Activated T-cell treated with anti-CD3 and anti-CD28 coated beads, Interleukin-2, amount 50 U/mL, for 72 hours (primary cell): ENCODE measurements at places on chromosomes 12 and 14. TPM values are rescaled to one million over a fixed set of nuclear protein-coding genes. Genes with fewer than 3 reads are reported as not detected.

The C12orf56 gene
- not detected for total RNA-seq

The KCNK13 gene
- total RNA-seq: not detected

GRCh38 chr12:115267464-115267863, 583.5 kb upstream of the TBX3 start:
- no peaks in the 10 kb centered on the region for H3K36me3 ChIP-seq
- no peak for DNase-seq
- no peaks in the 10 kb centered on the region for H3K27me3 ChIP-seq
- H3K4me1 ChIP-seq: no peaks in the 10 kb centered on the region
- no peak overlapping the region for H3K27ac ChIP-seq

The TAS2R30 gene
- total RNA-seq: 2.3 TPM

The FERMT2 gene
- 18.8 TPM for total RNA-seq

DNA sequence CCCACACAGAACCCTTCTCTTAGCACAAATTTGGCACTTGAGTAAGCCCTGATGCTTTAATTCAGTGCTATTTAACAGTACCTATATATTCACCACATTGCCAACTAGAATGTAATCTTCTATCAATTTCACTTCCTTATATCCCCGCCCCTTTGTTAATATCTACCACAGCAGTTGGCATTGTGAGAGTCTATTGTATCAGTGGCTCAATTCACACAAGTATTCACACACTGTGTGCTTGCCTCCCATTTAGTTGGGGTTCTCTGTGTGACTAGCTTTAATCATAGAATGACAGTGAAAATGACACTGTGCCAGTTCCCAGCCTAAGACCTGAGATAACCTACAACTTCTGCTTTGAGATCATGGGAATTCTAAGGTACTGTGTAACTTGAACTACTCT, 103.1 kb downstream of the SEC23A start:
- no peaks in the 10 kb centered on the region for H3K36me3 ChIP-seq
- H3K27ac ChIP-seq: no peak overlapping the region
- no peak overlapping the region for H3K4me3 ChIP-seq
- H3K27me3 ChIP-seq: peaks cover 6% of the 10 kb centered on the region
- no peaks in the 10 kb centered on the region for H3K4me1 ChIP-seq

The SLC10A1 gene
- not detected for total RNA-seq

DNA sequence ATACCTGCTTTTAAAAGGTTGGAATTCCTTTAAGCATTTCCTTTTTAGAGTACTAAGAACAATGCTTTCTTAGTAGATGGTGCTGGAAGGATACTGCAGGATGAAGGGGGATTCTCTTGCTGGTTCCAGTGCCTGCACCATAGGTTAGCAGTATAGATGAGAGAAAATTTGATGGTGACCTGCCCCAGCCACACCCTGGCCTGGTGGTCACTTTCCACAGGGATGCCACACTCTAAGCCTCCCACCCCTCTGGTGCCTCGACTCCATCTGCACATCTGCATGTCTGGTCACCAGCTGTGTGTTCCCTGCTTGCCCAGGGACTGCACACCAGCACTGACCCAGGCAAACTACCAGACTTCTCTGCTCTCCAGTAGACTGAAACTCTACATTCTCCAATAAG, 19.1 kb downstream of the SLC2A3 start:
- no peaks in the 10 kb centered on the region for H3K27me3 ChIP-seq
- H3K27ac ChIP-seq: peak overlapping the region; percentile 40
- peaks cover 25% of the 10 kb centered on the region for H3K36me3 ChIP-seq
- no peak for DNase-seq
- peaks cover 46% of the 10 kb centered on the region for H3K4me1 ChIP-seq

- H3K4me1 ChIP-seq: no peaks in the 10 kb centered on the region
- H3K27me3 ChIP-seq: no peaks in the 10 kb centered on the region
- H3K36me3 ChIP-seq: no peaks in the 10 kb centered on the region
- no peak for DNase-seq
These were observed 56.2 kb upstream of the PTGR2 start for GRCh38 chr14:73795466-73795865.

- no peak for DNase-seq
- no peaks in the 10 kb centered on the region for H3K4me1 ChIP-seq
- H3K36me3 ChIP-seq: no peaks in the 10 kb centered on the region
- H3K27me3 ChIP-seq: no peaks in the 10 kb centered on the region
These were observed 143.7 kb upstream of the ABCD2 start for GRCh38 chr12:39763071-39763889.

The ACSS3 gene
- total RNA-seq: not detected

The MGP gene
- total RNA-seq: 0.67 TPM

DNA sequence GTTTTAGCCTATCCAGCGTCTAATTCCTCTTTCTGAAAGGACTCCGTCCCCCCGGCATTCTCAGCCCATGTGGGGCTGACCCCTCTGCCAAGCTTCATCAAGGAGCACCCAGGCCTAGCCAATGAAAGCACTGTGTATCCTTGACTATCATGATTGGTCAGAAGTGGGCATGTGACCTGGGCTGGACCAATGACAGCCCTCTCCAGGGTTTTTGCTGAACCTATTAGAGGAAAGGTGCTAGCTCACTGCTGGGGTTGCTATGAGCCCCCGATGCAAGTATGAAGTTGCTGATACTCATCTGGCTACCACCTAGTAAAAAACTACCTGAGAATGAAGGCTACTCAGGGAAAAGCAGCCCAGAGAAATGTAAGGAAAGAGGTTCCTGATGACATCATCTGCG, 68.1 kb downstream of the LRRC74A start:
- H3K4me3 ChIP-seq: no peak overlapping the region
- no peak for DNase-seq
- H3K4me1 ChIP-seq: no peaks in the 10 kb centered on the region

DNA sequence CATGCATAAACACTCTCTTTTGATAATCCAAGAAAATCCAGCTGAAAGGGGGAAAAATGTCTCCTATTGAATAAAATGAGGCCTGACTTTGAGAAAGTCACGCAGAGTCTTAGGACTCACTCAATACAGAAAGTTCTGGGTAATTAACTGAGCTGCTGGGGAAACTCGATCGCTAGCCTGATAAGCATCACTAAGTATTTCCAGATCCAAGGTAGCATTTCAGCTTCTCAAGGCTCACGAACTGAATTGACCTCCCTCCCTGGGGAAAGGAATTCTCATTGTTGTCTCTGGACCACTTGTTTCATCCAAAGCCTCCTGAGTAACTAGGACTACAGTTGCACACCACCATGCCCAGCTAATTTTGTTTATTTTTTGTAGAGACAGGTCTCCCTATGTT, 13.8 kb upstream of the ANAPC5 start:
- H3K36me3 ChIP-seq: peaks cover 1% of the 10 kb centered on the region
- H3K27ac ChIP-seq: no peak overlapping the region
- H3K27me3 ChIP-seq: peaks cover 28% of the 10 kb centered on the region

DNA sequence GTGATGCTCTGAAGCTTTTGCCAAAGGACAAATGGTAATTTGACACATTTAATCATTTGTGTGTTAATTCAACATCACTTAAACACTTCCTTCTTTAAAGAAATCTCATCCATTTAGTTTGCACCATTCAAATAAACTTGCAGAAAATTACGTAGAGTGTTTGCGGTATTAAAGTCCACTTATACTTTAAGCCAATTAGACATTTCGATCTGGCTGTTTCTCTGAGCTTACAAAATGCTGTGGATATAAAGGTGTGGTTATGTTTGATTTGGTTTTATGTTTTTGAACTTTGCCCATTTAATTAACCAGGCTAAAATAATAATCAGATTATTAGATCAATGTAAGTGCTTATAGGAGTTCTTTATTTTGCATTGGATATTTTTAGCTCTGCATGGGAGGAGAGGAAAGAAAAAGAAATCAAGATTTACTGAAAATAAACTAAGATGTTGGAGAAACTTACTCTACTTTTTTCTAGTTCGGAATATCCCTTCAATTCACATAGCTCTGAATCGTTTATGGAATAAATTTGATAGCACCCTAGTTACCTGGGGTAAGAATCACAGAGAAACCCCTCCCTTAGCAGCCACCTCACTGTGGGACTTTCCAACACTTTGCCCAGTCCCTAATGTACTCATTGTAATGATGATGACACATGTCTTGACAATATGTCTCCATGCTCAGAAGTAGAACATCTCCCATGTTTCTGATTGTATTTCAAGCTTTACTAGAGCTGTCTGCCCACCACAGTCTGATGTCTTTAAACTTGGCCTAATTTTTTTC, 268.0 kb downstream of the BTG1 start:
- H3K36me3 ChIP-seq: peaks cover 14% of the 10 kb centered on the region
- H3K4me1 ChIP-seq: peaks cover 60% of the 10 kb centered on the region
- DNase-seq: peak; percentile 52
- H3K27ac ChIP-seq: peak overlapping the region; percentile 98

GRCh38 chr12:11798856-11799501, 149.5 kb downstream of the ETV6 start:
- peaks cover 2% of the 10 kb centered on the region for H3K36me3 ChIP-seq
- no peak overlapping the region for H3K27ac ChIP-seq
- peaks cover 66% of the 10 kb centered on the region for H3K4me1 ChIP-seq
- no peaks in the 10 kb centered on the region for H3K27me3 ChIP-seq
- no peak overlapping the region for H3K4me3 ChIP-seq

- DNase-seq: no peak
- no peaks in the 10 kb centered on the region for H3K36me3 ChIP-seq
- no peak overlapping the region for H3K27ac ChIP-seq
- no peak overlapping the region for H3K4me3 ChIP-seq
These were observed 6.0 kb downstream of the PSMB11 start for GRCh38 chr14:23047751-23048693.

The ATP5MC2 gene
- total RNA-seq: 349 TPM

The SPTB gene
- total RNA-seq: 0.70 TPM

The CFAP54 gene
- 0.24 TPM for total RNA-seq

- no peak for DNase-seq
- peaks cover 1% of the 10 kb centered on the region for H3K36me3 ChIP-seq
- H3K27ac ChIP-seq: no peak overlapping the region
These were observed 4.0 kb upstream of the SYNDIG1L start for GRCh38 chr14:74429991-74430390.

The POTEG gene
- not detected for total RNA-seq

GRCh38 chr12:53568809-53569557, 57.2 kb downstream of the ATF7 start:
- no peak for DNase-seq
- peaks cover 51% of the 10 kb centered on the region for H3K4me1 ChIP-seq
- no peak overlapping the region for H3K4me3 ChIP-seq
- no peaks in the 10 kb centered on the region for H3K27me3 ChIP-seq

GRCh38 chr12:100995201-100995600, 200.6 kb downstream of the ANO4 start:
- H3K27ac ChIP-seq: no peak overlapping the region
- H3K4me1 ChIP-seq: no peaks in the 10 kb centered on the region
- no peak for DNase-seq
- H3K27me3 ChIP-seq: no peaks in the 10 kb centered on the region

DNA sequence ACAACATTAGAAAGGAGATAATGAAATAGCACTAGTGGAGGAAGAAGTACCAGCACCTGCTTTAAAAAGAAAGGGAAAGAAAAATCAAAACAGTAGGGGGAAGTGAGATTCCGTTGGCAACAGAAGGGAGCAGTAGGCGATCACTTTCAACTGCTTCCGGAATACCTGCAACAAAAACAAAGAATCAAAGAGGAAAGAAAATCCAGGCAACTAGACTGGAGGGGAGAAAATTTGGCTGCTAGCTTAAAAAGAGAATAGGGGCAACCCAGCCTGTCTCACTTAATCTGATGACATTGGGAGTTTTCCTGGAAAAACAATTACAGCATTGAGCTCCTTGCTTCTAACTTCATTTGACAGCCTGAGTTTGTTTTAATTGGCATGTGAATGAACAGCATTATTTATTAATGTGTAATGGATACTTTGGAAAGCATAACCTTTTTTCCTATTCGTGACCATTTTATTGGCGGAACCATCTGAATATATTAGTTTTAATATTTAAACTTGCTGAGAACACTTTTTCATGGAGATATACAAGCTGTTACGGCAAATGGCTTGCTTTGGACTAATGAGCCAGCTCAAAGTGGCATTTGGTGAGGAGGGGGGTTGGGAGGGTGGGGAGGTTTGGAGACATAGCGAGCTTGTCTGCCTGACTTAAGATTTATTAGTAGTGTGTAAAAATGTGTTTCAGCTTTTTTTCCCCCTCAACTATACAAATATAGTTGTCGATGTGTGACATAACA, 2.5 kb upstream of the DACT1 start:
- H3K4me3 ChIP-seq: no peak overlapping the region
- H3K27ac ChIP-seq: no peak overlapping the region
- H3K4me1 ChIP-seq: peaks cover 39% of the 10 kb centered on the region
- DNase-seq: no peak
- peaks cover 13% of the 10 kb centered on the region for H3K27me3 ChIP-seq
- H3K36me3 ChIP-seq: no peaks in the 10 kb centered on the region

The INSM2 gene
- total RNA-seq: 0.16 TPM

DNA sequence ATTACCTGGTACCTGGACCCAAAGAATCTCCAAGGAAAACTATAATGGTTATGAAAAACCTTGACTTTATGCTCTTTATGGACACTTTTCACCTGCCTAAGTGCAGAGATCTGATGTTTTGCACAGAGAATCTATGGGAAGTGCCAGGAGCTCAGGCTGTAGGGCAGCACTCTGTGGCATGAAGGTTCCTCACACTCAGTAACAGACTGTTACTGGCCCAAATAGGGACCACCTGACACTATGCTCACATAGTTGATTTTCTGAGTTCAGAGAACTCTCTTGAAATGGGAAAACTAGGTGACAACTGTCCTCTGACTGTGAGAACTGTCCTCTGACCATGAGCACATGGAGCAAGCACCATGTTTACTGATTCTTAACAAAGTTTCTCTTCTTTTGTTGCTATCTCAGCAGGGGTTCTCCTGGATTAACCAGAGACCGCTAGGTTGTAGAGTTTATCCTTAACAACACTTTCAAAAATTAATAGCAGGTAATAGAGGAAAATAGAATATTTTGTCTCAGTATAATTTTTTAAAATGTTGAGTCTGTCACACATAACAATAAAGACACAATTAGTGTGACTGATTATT, 101.6 kb downstream of the STXBP6 start:
- H3K4me1 ChIP-seq: no peaks in the 10 kb centered on the region
- H3K36me3 ChIP-seq: no peaks in the 10 kb centered on the region
- no peak overlapping the region for H3K27ac ChIP-seq
- no peak overlapping the region for H3K4me3 ChIP-seq
- DNase-seq: no peak
- peaks cover 18% of the 10 kb centered on the region for H3K27me3 ChIP-seq

The ANKRD33 gene
- not detected for total RNA-seq

The ISCU gene
- total RNA-seq: 115 TPM

The TMBIM4 gene
- 88.7 TPM for total RNA-seq

The LRTM2 gene
- not detected for total RNA-seq
